ENCODE measurements at places on chromosomes 5 and 9.

GRCh38 chr5:150139334-150139733, 16.3 kb downstream of the PDGFRB start:
- DNase-seq, result no peak

GRCh38 chr5:60633341-60633740, 66.6 kb downstream of the DEPDC1B start:
- no peak for DNase-seq

GRCh38 chr9:90188656-90189055, 454.0 kb downstream of the DIRAS2 start:
- DNase-seq, result no peak

DNA sequence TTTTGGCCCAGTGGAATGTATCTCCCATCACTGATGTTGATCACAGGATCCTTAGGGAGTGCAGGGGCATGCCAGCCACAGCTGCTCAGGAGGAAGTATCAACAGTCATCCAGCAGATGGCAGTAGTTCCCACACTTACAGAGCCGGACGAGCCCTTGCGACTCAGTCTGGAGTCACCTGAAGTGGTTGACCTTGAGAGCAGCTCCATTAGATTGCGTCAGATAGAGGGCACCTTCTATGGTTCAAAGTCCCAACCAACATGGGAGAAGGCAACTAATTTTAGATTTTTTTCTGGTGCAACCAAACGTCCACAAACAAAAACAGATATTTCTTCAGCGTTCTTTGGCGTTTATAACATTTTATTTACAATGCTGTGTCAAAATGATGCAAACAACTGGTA, 124.5 kb downstream of the EGFLAM start:
- DNase-seq, result peak; percentile 36

All from NCI-H2081 treated with DMSO at 0.1 percent for 48 hours (cell line).